ENCODE measurements at places on chromosomes 13 and 19.

GRCh38 chr13:112465251-112466131, 89.3 kb downstream of the SPACA7 start:
- no peak for DNase-seq

- DNase-seq = peak; percentile 43
Observed at GRCh38 chr19:34269968-34270621, 15.7 kb downstream of the GARRE1 start.

DNA sequence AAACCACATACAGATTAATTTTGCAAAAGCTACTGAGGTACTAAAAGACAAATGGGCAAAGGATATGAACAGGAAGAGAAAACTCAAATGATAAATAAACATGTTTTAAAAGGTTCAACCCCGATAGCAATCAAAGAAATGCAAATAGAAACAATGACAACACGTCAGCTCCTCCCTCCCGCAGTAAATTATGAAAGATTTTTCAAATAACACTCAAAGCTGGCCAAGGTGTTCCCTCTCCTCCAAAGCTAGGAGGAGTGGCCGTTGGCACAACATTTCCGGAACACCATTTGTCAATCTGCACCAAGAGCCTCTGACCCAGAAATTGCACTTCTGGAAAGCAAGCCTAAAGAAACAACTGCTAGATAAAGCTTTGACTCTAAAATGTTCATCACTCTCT, 28.3 kb downstream of the INSR start:
- DNase-seq = no peak

GRCh38 chr19:32171719-32172151, 173.7 kb upstream of the ZNF507 start:
- no peak for DNase-seq

GRCh38 chr13:51044023-51044665, 66.9 kb downstream of the C13orf42 start:
- no peak for DNase-seq
